ENCODE measurements at places on chromosomes 1 and 21.

DNA sequence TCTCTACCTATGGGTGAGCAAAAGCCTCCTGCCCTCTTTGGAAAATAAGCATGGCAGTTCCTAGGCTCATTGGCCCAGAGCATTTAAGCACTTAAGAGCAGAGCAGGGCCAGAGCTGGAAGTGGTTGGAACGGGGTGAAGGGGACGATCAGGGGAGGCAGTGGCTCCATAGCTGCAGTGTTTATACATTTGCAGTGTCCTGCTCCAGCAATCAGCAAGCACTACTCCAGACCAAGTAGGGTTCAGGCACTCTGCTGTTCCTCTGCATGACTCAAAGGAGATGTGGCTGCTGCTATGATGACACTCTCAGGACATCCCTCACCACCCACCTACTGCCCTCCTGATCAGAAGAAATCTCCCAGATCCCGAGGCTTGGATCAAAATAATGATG lies 55.0 kb downstream of the TRABD2B start:
- DNase-seq, result no peak

DNA sequence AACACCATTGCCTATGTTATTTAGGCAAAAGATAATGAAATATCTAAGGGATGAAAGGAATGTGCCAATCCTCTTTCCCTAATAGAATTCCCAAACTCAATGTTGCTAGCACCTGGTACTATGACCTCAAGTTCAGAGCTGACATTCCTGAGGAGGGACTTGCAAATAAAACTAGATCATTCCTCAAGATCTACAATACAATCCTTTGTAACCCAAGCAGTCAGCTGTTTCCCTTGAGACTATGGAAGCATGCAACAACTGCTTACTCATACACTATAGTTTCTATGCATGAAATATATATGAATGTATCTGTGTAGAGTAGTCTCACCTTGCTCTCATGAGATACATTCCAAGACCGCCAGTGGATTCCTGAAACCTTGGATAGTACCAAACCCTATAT lies 65.0 kb downstream of the ABL2 start:
- DNase-seq, result no peak

- DNase-seq, result no peak
These were observed 954 bp downstream of the MYOG start for GRCh38 chr1:203084588-203085527.

DNA sequence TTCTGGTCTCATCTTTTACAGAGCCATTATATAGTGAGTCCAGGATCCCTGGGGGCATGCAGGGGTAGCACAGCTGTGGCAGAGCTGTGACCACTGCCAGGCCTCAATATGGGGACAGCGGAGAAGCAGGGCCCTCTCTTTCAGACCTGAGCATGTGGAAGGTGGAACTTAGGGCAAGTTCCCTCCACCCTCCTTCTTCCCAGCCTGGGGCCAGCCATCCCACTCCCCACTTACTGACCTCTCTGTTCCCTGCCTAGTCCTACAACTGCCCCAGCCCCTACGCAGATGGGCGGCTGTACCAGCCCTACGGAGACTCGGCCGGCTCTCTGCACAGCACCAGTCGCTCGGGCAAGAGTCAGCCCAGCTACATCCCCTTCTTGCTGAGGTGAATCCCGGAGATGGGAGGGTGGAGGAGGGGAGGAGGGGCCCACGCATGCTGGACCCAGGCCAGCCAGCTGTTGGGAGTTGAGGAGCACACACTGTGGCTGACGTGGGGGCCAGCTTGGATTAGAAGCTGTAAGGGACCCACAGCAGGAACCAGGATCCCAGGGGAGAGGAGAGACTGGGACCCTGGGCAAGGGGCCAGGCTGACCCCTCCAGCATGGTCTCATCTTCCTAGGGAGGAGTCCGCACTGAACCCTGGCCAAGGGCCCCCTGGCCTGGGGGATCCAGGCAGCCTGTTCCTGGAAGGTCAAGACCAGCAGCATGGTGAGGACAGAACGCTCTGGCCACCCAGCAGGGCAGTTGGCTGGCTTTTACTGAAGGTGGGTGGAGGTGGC lies 10.7 kb downstream of the PSRC1 start:
- no peak for DNase-seq

- DNase-seq, result no peak
These were observed 28.0 kb upstream of the SMPDL3B start for GRCh38 chr1:27906759-27907158.

DNA sequence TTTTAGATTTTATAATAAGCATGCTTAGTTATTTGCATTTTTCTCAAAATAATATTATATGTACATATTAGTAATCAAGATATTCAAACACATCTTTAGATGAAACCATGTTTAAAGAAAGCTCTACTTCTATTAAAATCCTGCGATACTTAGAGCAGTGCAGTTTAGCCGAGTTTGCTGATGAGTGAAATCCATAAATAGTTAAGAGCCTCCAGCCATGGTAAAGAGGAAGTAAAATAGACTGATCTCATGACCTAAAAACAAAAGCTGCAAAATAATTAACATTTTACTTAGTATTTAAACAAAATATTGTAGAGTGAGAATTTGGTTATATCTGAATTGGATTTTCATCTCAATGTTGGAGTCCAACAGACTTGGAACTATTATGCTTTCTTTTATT lies 147.4 kb upstream of the NRIP1 start:
- no peak for DNase-seq

All from CMK (cell line).